ENCODE measurements at places on chromosomes 11 and 22.

- peaks cover 3% of the 10 kb centered on the region for H3K4me1 ChIP-seq
- no peak overlapping the region for H3K27ac ChIP-seq
- no peak overlapping the region for H3K4me3 ChIP-seq
Observed at GRCh38 chr11:25769287-25769686, 562.6 kb upstream of the ANO3 start.

DNA sequence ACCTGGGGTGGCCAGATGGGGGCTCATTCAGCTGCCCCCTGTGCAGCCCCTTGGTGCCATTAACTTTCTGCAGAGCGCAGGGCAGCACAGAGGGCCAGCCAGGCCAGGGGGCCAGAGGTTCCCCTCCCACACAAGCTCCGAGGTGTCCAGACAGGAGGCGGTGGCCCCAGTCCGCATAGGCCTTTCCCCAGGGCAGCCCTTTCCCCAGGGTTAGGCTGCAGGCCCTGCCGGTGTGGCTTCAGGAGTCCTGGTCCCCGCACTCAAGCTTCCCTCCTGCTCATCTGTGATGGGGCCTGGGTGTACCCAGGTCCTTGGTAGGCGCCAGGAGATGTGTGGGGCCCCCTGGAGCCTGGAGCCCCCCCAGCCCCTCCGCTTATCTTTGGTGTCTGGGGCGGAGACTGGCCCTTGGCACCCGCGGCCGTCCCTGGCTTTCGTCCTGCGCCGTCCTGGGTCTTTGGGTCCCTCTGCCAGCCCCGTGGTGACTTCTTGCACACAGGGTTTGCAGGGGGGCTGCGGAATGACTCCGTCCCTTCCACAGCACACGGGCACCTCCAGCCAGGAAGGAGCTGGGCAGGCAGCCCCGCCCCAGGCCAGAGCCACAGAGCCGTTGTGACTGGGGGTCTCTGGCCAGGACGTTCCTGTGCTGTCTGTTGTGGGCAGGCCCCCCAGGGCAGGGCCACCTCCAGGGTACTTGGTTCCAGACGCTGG is 8.9 kb downstream of the BRSK2 start:
- H3K4me3 ChIP-seq, result no peak overlapping the region
- no peak overlapping the region for H3K27ac ChIP-seq
- peaks cover 4% of the 10 kb centered on the region for H3K27me3 ChIP-seq
- no peaks in the 10 kb centered on the region for H3K4me1 ChIP-seq
- DNase-seq, result no peak

DNA sequence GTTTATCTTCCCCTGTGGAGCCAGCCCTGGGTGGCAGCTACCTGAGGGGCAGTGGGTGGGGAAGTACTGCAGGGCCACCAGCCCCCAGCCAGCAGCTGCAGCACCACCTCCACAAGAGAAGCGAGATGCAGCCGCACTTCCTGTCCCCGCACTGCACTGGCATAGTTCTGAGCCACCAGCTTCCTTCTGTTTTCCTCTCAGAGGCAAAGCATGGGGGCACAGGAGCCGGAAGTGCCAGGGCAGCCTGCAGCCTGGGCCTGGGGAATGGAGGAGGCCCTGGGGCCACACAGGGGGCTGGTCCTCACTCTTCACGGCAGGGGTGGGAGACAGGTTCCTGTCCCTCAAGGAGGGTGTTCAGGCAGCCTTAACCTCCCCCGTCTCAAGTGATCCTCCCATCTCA is 11.9 kb upstream of the SH3BP1 start:
- peaks cover 21% of the 10 kb centered on the region for H3K4me1 ChIP-seq
- H3K36me3 ChIP-seq, result peaks cover 14% of the 10 kb centered on the region
- no peak for DNase-seq
- H3K27me3 ChIP-seq, result peaks cover 8% of the 10 kb centered on the region
- H3K27ac ChIP-seq, result peak overlapping the region; percentile 74
- no peak overlapping the region for H3K4me3 ChIP-seq

DNA sequence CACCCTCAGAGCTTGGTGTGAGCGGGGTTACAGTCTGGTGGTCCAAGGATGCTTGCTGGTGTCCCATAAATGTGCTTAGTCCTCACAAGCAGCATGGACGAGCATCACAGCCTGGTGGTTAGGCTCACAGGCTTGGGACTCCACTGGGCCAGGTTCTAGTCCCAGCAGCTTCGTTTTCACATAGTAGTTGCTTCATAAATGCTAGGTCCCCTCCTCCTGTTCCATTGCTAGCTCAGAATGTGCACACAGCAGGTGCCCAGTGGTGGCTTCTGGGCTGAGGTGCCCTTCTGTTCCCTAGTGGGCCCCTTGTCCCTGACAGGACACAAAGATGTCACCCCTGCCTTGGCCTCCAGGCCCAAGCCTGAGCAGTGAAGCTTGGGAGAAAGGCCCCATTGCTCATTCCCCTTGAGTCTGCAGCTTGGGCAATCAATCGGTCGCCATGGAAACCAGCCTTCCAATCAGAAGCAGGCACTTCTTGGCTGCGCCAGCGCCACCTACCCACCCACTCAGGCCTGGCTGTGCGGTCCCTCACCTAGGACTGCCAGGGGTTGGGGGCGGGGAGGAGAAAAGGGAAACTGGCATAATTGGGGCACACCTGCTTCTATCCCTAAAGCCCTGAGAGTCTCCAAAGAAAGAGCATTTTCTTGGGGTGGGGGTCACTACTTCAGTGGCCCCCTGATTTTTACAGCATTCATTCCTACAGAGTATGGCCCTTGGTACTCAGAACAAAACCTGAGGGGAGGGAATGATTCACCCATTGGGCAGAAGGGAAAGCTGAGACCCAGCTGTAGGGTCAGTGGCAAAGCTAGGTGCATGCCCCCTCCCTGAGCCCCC is 48.1 kb downstream of the CYTH4 start:
- DNase-seq, result peak; percentile 74
- no peaks in the 10 kb centered on the region for H3K4me1 ChIP-seq
- no peak overlapping the region for H3K4me3 ChIP-seq
- no peak overlapping the region for H3K27ac ChIP-seq
- H3K27me3 ChIP-seq, result peaks cover 22% of the 10 kb centered on the region

- DNase-seq, result peak; percentile 59
- no peak overlapping the region for H3K27ac ChIP-seq
- peaks cover 7% of the 10 kb centered on the region for H3K27me3 ChIP-seq
Observed at GRCh38 chr11:71563406-71563805, 2.0 kb upstream of the KRTAP5-10 start.

- H3K4me3 ChIP-seq, result peak overlapping the region; percentile 81
- H3K27me3 ChIP-seq, result peaks cover 4% of the 10 kb centered on the region
- peaks cover 15% of the 10 kb centered on the region for H3K4me1 ChIP-seq
- peak overlapping the region; percentile 5 for H3K27ac ChIP-seq
Observed at GRCh38 chr11:129280027-129280811, 88.1 kb upstream of the ARHGAP32 start.

DNA sequence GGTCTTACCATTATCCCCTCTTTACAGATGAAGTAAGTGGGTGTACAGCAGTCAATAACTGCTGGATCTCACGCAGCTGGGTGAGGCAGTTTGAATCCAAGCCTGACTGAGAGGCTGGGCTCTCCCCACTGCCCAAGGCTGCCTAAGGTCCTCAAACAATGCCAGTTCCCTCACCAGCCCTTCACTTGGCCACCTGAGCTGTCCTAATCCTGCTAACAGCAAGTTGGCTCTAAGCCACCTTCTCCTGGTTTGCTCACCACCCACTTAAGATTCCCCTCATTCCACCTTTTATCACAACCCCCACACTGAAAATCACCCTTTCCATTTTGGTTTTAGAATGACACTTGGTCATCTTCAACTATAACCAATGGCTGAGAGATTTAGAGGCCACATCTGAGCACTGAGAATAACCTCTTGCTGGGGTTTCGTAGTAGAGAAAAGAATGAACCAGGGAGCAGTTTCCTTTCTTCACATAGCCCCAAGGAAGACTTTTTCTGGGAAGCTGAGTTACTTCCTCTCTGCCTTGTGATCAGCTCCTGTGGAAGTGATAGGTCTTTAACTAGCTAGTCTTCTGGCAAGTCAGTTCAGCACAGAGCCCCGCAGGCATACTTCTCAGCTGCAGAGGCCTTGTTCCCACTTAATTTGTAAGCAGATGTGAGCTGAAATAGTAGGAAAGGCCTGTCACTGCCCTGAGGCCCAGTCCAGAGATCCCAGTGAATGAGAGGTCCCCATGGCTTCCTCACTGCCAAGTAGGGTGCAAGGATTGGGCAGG is 57.8 kb upstream of the TTC12 start:
- H3K4me1 ChIP-seq, result peaks cover 6% of the 10 kb centered on the region
- DNase-seq, result no peak
- H3K4me3 ChIP-seq, result no peak overlapping the region
- no peaks in the 10 kb centered on the region for H3K27me3 ChIP-seq
- no peak overlapping the region for H3K27ac ChIP-seq

DNA sequence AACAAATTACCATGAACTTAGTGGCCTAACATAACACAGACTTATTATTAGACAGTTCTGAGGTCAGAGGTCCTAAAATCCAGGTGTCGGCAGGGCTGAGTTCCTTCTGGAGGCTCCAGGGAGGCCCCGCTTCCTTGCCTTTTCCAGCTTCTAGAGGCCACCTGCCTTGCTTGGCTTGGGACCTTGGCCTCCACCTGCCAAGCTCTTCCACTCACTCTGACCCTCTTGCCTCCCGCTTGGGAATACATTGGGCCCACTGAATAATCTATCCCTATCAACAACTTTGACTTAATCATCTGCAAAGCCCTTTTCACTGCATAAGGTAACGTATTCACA is 3.2 kb upstream of the MS4A10 start:
- no peak overlapping the region for H3K4me3 ChIP-seq
- H3K4me1 ChIP-seq, result no peaks in the 10 kb centered on the region
- H3K27me3 ChIP-seq, result no peaks in the 10 kb centered on the region

- no peak overlapping the region for H3K4me3 ChIP-seq
- H3K36me3 ChIP-seq, result no peaks in the 10 kb centered on the region
- no peak overlapping the region for H3K27ac ChIP-seq
Observed at GRCh38 chr22:31508536-31508935, 12.2 kb downstream of the SFI1 start.

DNA sequence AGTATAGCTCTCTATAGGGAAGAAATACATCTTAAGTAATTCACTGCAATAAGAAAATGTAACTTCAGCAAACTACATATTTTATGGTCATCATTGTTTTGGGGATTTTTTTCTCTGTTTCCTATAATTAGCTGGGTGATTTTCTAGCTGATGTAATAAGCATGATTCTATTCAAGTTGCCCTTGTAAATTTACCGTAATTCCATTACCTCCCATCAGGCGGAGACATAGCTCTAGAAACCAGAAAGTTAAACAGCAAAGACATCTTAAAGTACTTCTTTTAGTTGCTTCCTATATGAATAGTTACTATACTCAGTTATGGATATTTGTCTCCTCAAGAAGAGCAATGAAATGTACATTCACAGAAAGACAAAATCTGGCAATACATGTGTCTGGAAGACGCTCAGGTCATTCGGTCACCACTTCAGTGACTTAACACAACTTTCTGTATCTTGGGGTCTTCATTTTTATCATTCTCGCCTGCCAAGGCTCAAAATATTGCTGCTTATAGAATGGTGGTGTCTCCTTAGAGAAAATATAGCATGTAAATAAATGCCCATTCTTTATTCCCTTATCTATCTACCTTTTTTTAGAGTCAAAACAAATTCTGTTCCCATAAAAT is 239.9 kb upstream of the ZC3H12C start:
- no peak overlapping the region for H3K4me3 ChIP-seq
- peak; percentile 35 for DNase-seq
- no peaks in the 10 kb centered on the region for H3K36me3 ChIP-seq
- H3K4me1 ChIP-seq, result no peaks in the 10 kb centered on the region
- H3K27me3 ChIP-seq, result no peaks in the 10 kb centered on the region

GRCh38 chr22:43081968-43082367 is 7.2 kb downstream of the TTLL1 start:
- DNase-seq, result no peak
- no peak overlapping the region for H3K4me3 ChIP-seq
- H3K36me3 ChIP-seq, result peaks cover 10% of the 10 kb centered on the region
- H3K27ac ChIP-seq, result no peak overlapping the region
- H3K27me3 ChIP-seq, result no peaks in the 10 kb centered on the region

GRCh38 chr11:134625631-134626030 is 213.6 kb upstream of the B3GAT1 start:
- no peaks in the 10 kb centered on the region for H3K36me3 ChIP-seq
- no peaks in the 10 kb centered on the region for H3K27me3 ChIP-seq
- no peak overlapping the region for H3K4me3 ChIP-seq
- H3K4me1 ChIP-seq, result peaks cover 7% of the 10 kb centered on the region

DNA sequence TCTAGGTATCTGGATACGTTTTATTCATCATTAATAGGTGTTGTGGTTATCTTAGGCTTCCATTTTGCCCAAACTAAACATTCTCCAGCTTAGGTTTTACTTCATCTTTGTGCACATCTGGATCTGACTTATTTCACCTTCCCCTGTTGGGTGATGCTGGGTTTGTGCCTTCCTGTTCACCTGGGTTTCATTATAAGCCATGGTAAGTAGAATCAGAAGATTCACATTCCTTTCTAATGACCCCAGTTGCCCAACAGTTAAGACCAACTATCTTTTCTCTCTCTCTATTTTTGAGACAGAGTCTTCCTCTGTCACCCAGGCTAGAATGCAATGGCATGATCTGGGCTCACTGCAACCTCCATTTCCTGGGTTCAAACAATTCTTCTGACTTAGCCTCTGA is 44.6 kb downstream of the LMO2 start:
- no peak for DNase-seq
- no peak overlapping the region for H3K27ac ChIP-seq
- H3K4me1 ChIP-seq, result no peaks in the 10 kb centered on the region
- H3K36me3 ChIP-seq, result peaks cover 10% of the 10 kb centered on the region
